ENCODE measurements at places on chromosomes 12 and 14. TPM values are rescaled to one million over a fixed set of nuclear protein-coding genes. Genes with fewer than 3 reads are reported as not detected.

The LRP1-AS gene
- not detected for polyA plus RNA-seq

The SLC7A7 gene
- 9.6 TPM for polyA plus RNA-seq

- no peak for DNase-seq
Measured at GRCh38 chr12:29552324-29552927, 54.9 kb upstream of the OVCH1 start.

The EMP1 gene
- 81.6 TPM for polyA plus RNA-seq

DNA sequence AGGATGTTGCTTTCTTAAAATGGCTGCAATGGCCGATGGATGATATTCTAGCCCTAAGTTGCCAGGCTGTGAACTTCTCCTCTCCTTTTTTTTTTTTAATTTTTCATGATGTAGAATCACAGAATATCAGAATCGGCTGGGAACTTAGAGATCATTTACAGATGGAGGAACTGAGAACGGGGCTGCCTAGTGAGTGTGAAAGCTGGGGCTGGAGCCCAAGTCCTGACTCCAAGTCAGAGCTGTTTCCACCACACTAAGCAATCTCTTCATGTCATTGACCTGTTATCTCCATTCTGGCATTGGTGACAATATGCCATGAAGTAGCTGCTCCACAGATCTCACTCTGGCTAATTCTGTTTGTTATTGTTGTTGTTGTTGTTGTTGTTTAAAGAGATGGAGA is 121.7 kb downstream of the SLC38A1 start:
- DNase-seq = no peak

The SMOC1 gene
- polyA plus RNA-seq = 2.4 TPM

- DNase-seq = no peak
Measured at GRCh38 chr14:43204816-43205215, 1302.3 kb downstream of the FSCB start.

The NOS1 gene
- 0.63 TPM for polyA plus RNA-seq
